ENCODE measurements at places on chromosomes 1 and 21.
A peak's percentile ranks its signal among the peaks of the same experiment; 100 is the strongest.

GRCh38 chr21:38095220-38095619, 161.6 kb upstream of the KCNJ15 start:
- DNase-seq: no peak

- DNase-seq: no peak
Observed at GRCh38 chr1:171126504-171126903, 35.8 kb downstream of the FMO3 start.

- DNase-seq: no peak
Observed at GRCh38 chr1:182952677-182953444, at the start of gene SHCBP1L. Gene SHCBP1L (minus strand): TSS chr1:182953166. CDS start chr1:182953133, 33 bp downstream.

DNA sequence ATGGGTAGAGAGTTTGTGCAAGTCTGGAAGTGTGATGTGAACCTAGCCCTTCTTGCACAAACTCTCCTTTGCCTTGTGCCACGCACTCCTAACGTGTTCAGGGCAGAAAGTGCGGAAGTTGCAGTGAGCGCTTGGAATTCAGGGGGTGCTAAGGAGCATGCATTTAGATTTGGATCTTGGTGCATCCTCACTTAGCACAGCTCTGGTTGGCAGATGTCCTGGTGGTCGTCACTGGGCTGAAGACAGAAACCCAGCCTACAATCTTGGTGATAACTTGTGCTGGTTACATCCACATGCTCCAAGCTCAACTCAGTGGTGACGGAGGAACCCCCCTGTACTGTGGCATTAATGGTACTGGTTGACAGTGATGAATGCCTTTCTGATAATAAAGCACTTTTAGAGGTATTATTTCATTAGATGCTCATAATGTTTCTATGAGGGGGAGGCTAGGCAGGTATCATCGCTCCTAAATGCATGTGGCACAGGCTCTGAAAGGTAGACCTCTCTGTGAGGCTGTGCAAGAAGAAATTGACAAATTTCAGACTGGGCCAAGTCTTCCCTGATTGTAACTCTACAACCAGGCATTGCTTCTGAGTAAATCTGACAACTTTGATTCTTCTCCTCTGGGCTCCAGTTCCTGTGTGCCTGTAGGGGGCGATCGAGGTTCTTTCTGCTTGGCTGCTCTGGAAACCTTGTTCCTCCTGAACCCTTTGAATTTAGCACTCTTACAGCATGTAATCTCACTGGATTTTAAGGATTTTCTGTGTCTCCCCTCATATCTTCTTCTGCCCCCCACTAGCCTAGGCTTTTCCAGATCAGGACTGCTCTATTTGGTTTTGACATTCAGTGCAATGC, 40.6 kb downstream of the MAPKAPK2 start:
- peak; percentile 60 for DNase-seq

- no peak for DNase-seq
Observed at GRCh38 chr1:91406773-91407389, 2.2 kb upstream of the HFM1 start.

- DNase-seq: no peak
Observed at GRCh38 chr1:172108161-172108893, 267.0 kb downstream of the DNM3 start.

- no peak for DNase-seq
Observed at GRCh38 chr1:219784660-219785381, 143.5 kb downstream of the SLC30A10 start.

- DNase-seq: no peak
Observed at GRCh38 chr1:160726498-160727315, 12.3 kb upstream of the SLAMF7 start.

DNA sequence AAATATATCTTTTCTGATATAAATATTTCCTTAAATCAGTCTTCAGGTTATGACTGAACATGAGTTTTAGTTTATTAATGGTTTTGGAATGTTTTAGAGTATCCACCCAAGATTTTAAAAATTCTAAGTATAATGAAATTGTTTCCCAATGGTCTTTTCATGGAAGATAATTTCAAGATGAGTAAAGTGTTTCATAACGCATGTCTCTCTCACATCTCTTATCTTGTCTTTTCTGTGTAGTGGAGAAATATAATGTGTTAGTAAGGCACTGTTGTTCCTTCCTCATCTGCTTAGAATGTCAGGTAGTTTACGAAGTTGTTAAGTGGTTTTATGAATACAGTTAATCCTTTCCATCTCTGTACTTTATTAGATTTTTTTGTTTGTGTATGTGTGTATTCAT, 49.6 kb downstream of the PLA2G4A start:
- DNase-seq: no peak

DNA sequence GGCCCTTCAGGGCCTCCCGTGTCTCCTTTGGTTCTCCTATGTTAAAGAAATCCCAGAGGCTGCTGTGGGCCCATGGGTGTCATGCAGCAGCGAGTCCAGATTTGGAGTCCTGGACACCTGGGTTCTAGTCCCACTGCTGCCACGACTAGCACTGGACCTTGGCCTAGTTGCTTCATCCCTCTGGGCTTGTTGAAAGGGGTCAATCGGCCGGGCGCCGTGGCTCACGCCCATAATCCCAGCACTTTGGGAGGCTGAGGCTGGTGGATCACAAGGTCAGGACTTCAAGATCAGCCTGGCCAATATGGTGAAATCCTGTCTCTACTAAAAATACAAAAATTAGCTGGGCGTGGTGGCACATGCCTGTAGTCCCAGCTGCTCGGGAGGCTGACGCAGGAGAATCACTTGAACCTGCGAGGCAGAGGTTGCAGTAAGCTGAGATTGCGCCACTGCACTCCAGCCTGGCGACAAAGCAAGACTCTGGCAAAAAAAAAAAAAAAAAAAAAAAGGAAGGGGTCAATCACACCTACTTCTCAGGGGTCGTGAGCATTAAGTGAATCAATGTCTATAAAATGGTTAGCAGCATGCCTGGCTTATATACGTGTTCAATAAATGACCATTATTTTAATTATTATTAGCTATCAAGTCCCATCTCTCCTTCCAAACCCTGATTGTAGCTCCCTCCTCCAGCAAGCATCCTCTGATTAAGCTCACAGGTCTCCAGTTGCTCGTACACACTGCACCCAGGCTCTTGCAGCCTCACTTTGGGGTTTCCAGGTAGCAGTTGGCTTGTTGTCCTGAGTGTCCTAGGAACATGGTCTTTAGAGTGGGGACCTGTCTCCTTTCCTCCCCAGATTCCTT, 43.8 kb downstream of the KIRREL1 start:
- DNase-seq: no peak

DNA sequence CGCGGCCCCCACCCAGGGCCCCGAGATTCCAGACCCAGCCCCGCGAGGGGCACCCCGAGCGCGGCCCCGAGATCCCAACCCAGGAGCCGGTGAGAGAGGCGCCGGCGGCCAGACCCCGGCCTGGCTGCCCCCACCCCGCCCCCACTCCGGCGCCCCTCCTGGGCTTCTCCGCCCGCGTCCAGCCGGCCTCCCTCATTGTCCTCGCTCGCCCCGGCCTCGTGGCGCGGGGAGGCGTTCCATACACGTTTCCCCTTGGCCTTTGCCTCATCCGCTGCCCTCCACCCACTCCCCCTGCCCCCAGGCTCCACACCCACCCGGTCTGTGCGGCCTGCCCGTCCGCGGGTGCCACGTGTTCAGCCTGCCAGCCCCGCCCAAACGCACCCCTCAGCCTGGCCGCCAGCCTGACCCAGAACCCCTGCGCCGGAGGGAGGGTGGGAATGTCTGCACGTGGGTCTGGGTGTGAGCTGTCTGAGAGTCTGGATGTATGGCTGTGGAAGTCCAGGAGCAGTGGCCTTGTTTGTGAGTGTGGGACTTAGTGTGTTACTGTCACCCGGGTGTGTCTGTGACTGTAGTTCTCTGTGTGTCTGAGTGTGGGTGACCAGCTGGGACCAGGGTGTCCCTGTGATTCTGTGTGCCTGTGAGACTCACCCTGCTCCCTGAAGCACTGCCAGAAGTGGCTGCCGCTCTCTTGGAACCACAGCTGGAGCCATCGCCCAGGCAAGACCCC, 681 bp downstream of the B4GALT2 start:
- peak; percentile 56 for DNase-seq

DNA sequence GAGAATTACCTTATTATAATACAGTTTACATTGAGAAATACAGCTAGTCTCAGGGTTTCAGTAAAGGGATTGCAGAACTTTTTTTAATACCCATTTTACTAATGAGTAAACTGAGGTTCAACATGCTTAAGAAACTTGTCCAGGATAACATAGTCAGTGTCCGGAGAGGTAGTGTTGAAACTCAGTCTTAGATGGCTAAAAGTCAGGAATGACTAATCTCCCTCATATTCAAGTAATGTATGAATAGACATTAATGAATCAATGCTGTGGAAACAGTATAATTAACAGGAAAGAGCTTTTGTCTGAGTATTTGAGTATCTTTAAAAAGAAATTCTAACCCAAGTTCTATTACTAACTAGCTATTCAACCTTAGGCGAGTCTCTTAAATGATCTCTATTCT, 397.6 kb downstream of the PLA2G4A start:
- no peak for DNase-seq

GRCh38 chr1:157115851-157116736, 16.5 kb upstream of the ETV3L start:
- no peak for DNase-seq

- no peak for DNase-seq
Observed at GRCh38 chr1:228178737-228179684, 13.4 kb downstream of the IBA57 start.

GRCh38 chr1:197062692-197063091, 4.4 kb downstream of the F13B start:
- no peak for DNase-seq

DNA sequence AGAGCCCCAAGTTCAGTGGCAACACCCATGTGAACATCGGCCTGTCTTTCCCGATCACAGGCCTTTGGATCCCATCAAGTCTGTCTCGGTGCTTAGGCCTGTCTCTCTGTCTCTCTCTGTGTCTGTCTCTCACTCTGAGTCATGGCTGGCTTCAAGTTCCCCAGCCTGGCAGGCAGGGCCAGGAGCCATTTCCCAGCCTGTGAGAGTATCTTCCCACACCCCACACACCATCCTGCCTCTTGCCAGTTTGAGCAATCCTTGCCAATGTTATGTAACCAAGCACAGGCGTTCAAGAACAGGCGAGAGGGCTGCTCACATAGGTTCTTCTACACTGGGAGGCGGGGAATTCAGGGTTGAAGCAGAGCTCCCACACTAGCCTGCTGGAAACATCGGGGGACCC, 70.0 kb upstream of the TMEM51 start:
- DNase-seq: no peak

DNA sequence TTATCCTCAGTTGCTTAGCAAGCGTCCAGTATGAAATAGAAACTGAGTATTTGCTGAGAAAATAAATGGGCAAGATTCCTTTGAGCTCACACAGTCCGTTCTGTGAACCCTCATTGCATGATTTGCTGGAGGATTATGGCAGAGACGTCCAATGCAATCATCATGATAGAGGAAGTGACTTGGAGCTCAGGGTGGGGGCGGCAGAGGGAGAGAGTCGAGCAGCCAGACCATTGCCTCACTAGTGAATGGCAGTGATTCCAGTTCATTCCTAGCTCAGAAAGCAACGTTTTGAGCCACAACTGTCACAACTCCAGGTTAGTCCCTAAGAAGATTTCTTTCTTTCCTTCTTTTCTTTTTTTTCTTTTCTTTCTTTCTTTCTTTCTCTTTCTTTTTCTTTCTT, 27.5 kb upstream of the COL9A2 start:
- DNase-seq: no peak

- DNase-seq: no peak
Observed at GRCh38 chr1:99181892-99182291, 82.4 kb upstream of the PLPPR4 start.

GRCh38 chr1:185645686-185646085, 88.5 kb upstream of the HMCN1 start:
- DNase-seq: no peak

DNA sequence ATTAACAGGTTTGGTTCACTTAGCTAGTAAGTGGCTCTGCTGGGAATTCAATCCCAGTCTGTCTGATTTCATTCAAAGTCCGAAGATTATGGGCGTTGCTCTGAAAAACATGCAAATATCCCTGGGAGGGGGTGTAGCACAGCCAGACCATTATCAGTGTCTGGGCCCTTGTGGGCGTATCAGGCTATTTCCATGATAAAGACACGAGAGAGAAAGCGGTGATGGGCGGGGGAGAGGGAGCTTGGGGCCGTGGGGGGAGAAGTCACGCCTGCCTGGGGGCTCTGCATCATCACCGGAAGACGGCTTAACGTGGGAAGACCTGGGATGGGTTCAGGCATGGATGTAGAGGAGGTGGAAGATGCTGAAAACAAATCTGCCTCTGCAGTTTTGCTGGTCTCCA, 25.8 kb downstream of the IL6R start:
- DNase-seq: no peak

GRCh38 chr1:9151328-9151860, 22.5 kb upstream of the GPR157 start:
- no peak for DNase-seq

- no peak for DNase-seq
Observed at GRCh38 chr1:81811757-81812371, 11.1 kb downstream of the ADGRL2 start.

DNA sequence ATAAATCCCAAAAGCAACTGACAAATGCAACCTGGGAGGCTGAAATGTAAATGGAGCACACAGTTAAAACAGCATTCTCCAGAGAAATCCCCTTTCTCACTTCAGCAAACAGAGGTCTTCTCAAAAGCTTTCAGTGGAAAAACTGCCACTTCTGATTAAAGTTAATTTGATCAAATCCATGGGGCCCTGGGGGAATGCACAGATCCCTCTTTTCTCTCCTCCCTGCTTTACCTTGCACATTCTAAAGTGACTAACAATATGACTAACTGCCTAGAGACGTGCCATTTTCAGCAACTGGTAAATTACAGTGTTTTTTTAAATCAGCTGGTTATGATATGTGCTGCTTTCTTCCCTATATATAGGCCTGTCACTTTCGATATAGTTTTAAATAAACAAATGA, 142.5 kb downstream of the RERE start:
- DNase-seq: no peak

DNA sequence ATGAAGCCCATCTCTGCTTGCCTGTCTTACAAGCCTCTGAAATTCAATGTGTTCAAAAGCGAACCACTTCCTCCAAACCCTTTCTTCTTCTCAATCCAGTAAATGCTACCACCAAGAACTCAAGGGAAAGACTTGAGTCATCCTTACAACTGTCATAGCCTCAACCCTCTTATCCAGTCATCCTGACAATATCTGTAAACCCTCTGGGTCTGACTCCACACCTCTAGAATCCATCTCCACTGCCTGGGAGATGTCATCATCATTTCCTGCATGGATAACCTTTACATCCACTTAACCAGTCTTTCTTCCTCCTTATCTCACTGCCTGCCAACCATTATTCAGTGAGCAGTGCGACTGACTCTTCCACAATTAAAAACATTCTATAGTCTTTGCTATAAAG, 441.1 kb downstream of the SETD4 start:
- no peak for DNase-seq

DNA sequence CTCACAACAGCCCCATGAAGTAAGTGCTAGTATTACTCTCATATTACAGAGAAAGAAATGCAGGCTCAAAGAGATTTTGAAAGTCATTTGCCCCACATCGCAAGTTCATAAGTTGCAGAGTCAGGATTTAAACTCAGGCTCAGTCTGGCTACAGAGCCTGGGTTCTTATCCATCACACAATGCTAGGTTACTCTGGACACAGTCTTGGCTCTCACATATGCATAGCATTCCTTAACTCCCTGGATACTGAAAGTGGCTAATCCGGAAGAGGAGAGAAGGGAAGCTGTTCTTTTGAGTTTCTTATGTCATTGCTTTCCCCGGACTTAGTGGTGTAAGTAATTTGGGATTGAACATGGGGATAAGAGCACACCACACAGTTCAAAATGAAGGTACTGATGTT, 357.4 kb upstream of the PLXNA2 start:
- no peak for DNase-seq
